Occipital lobe (tissue), 3 donors: ENCODE measurements at places on chromosomes 16 and 17. TPM values are rescaled to one million over a fixed set of nuclear protein-coding genes. Genes with fewer than 3 reads are reported as not detected.

Gene KCNH4
- total RNA-seq: 0.31 TPM

Gene MAP3K14
- total RNA-seq: 1.2 TPM

DNA sequence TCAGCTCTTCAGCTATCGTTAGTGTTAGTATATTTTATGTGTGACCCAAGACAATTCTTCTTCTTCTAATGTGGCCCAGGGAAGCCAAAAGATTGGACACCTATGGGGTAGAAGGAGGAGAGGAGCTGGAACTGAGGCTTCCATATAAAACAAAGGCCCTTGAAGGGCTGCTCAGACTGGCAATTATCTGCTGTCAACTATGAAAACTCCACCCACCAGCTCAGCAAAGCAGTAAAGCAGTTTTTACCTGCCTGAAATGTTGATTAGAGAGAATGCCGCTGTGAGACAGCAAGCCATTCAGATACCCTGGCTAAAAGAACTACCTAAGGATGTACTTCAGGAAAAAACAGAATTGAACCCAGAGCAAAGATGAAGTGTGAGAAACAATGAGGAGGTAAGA lies 45.9 kb upstream of the GNAO1 start:
- DNase-seq: no peak

DNA sequence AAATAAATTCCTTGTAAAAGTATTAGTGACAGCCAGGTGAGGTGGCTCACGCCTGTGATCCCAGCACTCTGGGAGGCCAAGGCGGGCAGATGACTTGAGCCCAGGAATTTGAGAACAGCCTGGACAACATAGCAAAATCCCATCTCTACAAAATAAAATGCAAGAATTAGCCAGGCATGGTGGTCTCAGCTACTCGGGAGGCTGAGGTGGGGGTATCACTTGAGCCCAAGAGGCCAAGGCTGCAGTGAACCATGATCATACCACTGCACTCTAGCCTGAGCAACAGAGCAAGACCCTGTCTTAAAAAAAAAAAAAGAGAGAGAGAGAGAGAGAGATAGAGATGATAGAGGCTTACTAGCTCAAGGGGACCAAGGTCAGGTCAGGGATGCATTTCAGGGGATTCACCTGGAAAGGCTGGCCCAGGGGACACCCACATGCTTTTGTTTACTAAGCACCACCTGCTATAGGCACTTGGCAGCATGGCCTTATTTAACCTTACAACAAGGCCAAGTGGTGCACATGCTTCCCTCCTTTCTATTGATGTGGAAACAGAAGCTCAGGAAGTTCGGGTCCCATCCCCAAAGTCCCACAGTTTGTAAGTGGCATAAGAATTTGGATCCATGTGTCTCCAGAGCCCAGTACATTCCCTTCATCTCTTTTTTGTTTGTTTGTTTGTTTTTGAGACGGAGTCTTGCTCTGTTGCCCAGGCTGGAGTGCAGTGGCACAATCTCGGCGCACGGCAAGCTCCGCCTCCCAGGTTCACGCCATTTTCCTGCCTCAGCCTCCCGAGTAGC lies 12.4 kb upstream of the SRCIN1 start:
- no peak for DNase-seq

DNA sequence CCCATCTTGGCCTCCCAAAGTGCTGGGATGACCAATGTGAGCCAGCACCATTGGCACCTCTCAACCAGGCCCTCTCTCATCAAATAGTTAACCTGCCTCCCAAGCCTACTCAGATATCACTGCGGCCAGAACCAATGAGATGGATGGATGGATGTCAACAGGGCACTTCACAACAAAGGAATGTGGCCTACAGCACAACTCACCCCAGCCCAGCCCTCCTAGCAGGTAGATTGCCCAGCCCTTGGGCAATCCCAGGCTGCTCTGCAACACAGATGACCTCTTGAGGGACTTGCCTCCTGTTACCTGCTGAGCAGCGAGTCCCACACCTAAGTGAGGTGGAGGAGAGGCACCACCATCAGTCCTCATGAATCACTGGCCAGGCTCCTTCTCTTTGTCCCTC lies 22.6 kb upstream of the KIFC3 start:
- no peak for DNase-seq

- no peak for DNase-seq
Measured at GRCh38 chr17:59858167-59858816, 34.5 kb downstream of the TUBD1 start.

Gene ORC6
- total RNA-seq: 5.0 TPM

Gene CD7
- not detected for total RNA-seq

Gene ZG16
- not detected for total RNA-seq

Gene SLC5A10
- total RNA-seq: not detected
